SJSA1 (cell line): ENCODE measurements at places on chromosomes 3 and 15.

- DNase-seq: peak; percentile 29
Observed at GRCh38 chr3:110419096-110419495, 652.5 kb upstream of the NECTIN3 start.

- no peak for DNase-seq
Observed at GRCh38 chr3:179688850-179689249, 36.0 kb downstream of the USP13 start.

GRCh38 chr3:34005886-34006285 lies 207.5 kb downstream of the PDCD6IP start:
- no peak for DNase-seq

DNA sequence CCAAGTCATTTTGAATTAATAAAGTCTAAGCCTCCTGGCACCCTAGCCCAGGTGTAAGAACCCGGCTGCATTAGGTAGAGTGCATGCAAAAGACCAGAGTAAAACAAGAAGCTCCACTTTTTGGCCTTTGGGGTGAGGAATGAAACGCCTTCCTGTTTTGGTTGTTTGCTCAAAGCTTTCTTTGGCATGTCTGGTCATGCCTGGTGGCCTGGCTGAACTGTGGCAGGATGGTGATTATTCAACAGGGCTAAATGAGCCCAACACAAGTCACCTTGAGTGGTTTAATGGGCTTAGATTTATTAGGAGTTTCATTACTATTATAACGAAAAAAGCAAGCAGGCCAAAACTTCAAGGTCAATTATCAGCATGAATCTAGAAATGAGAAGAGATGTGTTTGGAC lies 40.9 kb upstream of the LDHAL6B start:
- no peak for DNase-seq

DNA sequence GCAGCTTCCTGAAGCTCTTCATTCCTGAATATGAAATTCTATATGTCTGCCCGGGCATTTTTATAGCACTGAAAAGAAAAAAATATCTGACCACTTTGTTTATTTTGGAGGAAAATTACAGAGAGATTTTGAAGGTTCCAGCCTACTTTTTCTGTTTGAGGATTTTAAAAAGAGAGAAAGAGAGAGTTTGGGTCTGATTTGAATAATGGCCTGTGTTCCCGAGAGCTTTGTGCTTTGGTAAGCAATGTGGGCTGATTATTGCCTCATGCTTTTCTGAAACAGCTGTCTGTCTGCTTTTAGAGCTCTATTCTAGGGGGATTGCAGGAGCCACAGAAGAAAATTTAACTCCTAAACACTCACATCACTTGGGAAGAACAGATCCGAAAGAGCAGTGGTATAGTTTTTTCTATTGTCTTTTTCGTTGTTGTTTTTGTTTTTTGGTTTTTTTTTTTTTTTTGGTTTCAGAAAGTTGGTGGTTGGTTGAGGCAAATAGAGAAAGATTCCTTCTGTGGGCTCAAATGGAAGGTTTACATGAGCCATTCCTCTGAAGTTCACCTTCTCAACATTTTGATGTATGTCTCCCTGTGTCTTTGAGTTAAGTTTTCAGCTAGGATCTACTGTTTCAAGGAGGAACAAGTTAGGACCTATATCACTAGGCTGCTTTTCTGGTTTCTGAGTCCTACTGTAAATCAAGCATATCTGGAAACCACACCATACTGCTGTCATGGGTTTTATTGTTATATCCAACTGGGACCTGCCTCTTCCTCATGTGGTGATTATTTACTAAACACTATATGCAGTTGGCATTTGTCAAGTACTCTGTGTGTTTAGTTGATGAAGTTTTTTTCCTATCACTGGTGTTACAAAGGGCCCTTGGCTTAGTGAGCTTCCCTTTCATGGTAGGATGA lies 178.9 kb downstream of the KCNMB2 start:
- DNase-seq: no peak

- DNase-seq: no peak
Observed at GRCh38 chr3:121405631-121406030, 140.2 kb downstream of the POLQ start.

- DNase-seq: no peak
Observed at GRCh38 chr3:132253262-132253878, 63.8 kb upstream of the ACP3 start.

DNA sequence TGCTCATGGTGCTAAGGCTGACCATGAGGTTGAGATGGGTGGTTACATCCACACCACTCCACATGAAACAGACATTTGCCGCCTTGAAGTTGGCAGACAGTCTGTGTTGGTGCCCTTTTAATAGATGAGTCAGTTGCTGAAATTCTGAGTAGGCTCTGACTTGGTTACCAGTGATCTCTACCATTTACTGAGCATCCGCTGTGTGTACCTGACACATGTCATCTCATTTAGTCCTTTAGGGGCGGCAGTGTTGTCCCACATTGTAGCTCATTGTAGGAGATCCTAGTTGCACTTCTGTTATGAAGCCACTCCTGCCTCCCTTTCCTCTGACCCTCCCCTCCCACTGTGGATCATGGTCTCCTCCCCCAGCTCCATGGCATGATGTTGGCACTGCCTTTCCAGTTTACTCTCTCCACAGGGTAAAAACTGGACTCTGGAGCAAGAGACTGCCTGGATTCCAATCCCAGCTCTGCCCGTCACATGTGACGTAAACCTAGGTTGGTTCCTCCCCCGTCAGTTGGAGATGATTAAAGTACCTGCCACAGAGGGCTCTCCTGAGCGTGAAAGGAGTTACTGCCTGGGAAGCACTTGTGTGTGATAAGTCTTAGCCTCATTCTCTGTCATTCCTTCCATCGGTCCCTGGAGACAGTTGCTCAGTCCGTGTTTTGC lies 21.6 kb downstream of the SLCO3A1 start:
- DNase-seq: no peak

- no peak for DNase-seq
Observed at GRCh38 chr3:37450561-37450960, 276.2 kb upstream of the LRRFIP2 start.
